ENCODE measurements at places on chromosomes 3 and 15.
A peak's percentile ranks its signal among the peaks of the same experiment; 100 is the strongest.

DNA sequence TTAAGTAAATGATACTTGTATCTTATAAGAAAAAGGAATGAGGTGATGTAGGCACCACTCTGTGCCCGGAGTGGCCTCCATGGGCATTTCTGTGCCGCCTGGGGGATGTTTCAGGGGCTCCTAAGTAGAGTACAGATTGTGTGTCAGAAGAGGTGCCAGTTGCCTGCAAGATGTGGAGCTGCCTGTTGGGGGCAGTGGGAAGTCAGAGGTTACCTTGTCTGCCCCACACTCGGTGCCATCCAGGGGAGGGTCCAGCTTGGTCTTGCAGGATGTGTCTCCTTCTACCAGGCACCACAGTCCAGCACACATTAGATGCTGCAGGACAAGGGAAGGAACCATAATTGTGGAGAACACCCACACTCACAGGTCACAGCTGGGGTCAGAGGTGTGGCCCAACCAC, 208.8 kb downstream of the ADAMTS17 start:
- no peak for DNase-seq

DNA sequence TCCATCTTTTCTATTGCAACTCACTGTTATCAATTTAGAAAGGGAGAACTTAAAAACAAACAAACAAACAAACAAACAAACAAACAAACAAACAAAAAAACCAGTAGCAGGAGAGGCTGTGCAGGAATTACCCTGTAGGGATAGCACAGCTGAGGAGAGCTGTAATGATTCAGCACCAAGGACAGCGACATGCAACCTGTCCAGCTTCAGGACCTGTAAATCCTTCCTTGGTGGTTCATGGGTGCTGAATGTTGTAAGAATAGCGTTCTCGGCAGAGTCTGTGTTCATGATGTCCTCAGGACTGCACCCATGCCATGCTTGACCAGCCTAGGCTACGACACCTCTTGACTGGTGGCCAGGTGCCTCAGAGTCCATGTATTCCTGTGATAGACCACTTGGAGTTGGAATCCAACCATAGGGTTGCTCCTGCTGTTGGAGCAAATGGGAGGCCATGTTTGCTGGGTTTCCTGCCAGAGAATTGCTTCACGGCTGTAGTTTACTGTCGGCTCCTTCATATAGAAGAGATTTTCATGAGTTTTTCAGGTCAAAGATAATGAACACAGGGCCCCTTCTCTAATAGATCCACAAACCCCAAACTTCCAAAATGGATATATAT, 65.9 kb downstream of the CACNA2D3 start:
- peak; percentile 1 for DNase-seq

DNA sequence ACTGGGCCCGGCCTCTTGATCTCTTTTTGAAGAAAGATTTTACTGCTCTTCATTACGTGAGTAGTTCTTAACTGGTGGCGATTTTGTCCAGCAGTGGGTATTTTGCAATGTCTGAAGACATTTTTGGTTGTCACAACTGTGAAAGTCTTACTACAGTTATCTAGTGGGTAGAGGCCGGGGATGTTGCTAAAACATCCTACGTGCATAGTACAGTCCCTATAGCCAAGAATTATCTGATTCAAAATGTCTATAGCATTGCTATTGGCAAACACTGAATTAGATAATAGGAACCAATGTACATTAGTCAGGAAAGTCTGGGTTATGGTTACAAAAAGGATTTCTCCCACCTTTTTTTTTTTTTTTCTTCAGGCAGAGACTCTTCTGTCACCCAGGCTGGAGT, 38.1 kb downstream of the FOXL2 start:
- DNase-seq, result no peak

- no peak for DNase-seq
Observed at GRCh38 chr3:10444511-10444910, 60.9 kb downstream of the ATP2B2 start.

GRCh38 chr3:115513416-115513800, 109.9 kb upstream of the GAP43 start:
- DNase-seq, result no peak

GRCh38 chr3:37661615-37662306, 199.9 kb upstream of the CTDSPL start:
- no peak for DNase-seq

- DNase-seq, result peak; percentile 61
Observed at GRCh38 chr15:40344631-40345120, 3.9 kb upstream of the CCDC9B start.

DNA sequence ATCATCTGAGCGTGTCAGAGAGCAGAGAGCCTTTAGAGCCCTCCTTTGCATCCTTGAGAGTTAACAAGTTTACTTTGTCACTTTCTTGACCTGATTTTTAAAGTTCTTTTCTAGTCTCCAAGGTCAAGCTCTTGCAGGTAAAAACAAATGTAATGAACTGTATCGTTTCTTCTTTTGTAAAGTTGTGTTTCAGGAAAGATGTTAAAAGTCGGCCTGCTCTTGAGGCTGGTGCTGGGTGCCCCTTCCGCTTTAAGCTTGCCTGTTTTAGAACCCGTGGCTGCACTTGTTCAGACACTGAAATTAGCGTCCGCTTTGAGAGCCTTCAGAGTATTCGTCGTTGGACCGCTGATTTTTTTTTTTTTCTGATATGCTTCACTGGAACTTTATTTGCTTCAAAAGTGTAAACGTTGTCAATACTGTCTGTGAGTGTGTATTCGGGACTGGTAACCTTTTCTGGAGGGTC, 52.6 kb upstream of the ULK4 start:
- DNase-seq, result no peak

DNA sequence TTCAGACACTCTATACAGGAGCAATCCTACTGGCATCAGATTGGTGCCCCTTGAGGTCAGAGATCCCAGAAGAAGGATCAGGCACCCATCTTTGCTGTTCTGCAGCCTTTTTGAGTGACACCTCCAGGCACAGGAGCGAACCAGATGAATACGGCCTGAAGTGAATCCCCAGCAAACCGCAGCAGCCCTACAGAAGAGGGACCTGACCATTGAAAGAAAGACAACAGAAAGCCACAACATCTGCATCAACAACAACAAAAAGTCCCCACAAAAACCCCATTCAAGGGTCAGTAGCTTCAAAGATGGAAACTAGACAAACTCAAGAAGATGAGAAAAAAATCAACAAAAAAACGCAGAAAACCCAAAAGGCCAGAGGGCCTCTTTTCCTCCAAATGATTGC, 130.4 kb downstream of the PPM1L start:
- DNase-seq, result no peak

DNA sequence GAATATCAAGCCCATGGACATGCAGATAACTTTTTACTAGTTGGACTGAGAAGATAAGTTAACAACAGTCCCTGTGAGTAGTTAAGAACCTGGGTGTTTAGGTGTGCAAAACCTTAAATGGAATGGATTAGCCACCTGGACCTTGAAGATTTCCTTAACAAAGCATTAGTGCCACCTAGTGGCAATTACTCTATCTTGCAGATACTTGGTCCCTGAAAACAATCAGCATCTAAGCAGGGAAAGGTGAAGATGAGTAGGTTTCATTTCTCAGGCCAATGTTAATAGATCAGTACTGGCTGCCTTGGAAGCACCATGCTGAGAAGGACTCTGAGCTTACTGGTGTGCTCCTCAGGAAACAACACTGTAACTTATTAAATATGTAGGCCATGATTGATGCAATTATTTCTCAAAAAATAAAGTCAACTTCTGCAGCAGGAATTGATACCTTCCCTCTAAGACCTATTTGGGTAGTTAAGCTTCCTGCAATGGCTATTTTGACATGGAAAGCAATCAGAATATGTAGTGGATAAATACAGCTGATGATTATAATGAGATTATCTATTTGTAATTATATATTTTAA, 329.4 kb downstream of the TBC1D5 start:
- peak; percentile 3 for DNase-seq

- no peak for DNase-seq
Observed at GRCh38 chr3:106337116-106337515, 468.3 kb upstream of the CBLB start.

DNA sequence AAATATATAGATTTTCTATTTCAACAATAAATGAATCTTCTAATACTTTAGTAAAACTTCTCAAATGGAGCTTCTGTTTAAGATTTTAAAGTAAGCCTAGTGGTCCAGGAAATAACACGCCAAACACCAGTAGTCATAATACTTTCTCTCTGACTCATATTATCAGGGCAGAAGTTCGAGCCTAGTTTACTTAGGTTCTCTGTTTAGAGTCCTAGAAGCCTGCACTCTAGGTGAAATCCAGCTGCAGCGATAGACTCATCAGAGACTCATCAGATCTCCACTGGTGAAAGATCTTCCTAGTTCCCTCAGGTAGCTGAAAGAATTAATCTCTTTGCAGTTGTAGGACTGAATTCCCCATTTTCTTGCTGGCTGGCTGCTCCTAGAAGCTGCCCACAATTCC, 552.5 kb upstream of the ROBO2 start:
- no peak for DNase-seq

DNA sequence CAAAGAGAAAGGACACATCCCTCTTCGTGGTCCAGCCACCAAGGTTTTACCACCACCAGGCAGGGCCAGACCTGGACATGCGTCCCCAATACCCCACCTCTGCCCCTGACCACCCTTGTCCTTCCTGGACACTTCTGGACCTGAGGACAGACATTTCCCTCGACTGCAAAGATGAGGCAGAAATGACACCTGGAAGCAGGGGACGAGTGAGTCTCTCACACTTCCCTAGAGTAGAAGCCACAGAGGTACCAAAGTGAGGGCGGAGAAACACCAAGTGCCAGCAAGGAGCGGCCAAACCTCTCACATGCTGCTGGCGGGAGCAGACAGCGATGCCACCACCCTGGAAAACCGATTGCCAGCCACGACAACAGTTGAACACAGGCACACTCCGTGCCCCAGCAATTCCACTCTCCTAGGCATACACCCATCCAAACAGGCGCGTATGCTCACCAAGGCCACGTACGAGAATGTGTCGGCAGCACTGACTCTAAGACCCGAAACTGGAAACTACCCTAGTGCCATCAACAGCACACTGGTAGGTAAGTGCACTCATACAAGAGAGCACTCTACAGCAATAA, 207.0 kb upstream of the NSMCE3 start:
- no peak for DNase-seq

GRCh38 chr15:99197856-99198255, 51.5 kb downstream of the TTC23 start:
- DNase-seq, result no peak

DNA sequence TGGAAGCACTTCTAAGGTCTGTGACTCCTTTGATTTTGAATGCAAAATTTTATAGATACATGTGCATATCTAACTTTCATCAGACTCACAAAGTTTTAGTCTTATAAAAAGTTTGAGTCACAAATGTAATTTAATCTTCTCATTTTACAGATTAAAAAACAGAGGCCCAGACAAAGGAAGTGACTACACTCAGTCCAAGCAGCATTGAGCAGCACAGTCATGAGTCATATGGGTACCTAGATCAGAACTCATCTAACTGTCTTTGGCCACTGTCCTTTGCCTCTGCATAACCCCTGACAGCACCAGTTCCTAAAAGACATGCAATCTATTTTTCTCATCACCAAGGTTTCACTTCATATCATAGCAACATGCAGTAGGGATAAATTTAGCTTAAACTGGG, 210.7 kb upstream of the KCNH8 start:
- no peak for DNase-seq

DNA sequence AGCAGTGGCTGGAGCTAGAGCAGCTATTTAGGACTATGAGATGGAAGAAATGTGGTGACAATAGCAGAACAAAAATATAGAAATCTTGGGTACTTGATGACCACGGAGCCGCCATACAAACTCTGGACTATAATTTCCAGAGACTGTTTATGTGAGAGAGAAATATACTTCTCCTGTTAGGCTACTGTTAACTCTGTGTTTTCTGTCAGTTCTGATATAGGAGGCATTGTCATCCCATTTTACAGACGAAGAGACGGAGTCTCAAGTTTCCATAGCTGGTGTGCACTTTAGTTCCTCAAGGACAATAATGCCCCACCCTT, 22.8 kb upstream of the RFTN1 start:
- no peak for DNase-seq

- DNase-seq, result no peak
Observed at GRCh38 chr3:380801-381200, 184.2 kb downstream of the CHL1 start.

- DNase-seq, result no peak
Observed at GRCh38 chr15:65028338-65028737, 1.1 kb downstream of the MTFMT start.

DNA sequence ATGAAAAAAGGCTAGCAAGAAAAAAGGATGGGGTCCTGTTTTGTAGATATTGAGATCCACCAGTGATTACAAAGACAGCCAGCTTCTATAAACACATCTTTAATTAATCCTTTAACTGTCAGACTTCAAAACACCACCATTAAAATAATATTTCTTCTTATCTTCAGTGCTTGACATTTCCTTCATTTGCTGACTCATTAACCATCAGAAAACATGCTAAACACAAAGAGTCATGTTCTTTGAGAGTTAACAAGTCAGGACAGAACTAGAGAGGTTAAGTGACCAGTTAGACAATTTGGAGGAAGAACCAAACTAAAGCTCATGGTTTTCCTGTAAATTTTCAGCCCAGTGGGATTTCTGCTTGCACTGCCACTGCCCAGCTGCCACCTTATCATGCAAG, 111.4 kb downstream of the MEIS2 start:
- DNase-seq, result no peak

GRCh38 chr3:105594219-105594618, 227.5 kb downstream of the ALCAM start:
- DNase-seq, result no peak

DNA sequence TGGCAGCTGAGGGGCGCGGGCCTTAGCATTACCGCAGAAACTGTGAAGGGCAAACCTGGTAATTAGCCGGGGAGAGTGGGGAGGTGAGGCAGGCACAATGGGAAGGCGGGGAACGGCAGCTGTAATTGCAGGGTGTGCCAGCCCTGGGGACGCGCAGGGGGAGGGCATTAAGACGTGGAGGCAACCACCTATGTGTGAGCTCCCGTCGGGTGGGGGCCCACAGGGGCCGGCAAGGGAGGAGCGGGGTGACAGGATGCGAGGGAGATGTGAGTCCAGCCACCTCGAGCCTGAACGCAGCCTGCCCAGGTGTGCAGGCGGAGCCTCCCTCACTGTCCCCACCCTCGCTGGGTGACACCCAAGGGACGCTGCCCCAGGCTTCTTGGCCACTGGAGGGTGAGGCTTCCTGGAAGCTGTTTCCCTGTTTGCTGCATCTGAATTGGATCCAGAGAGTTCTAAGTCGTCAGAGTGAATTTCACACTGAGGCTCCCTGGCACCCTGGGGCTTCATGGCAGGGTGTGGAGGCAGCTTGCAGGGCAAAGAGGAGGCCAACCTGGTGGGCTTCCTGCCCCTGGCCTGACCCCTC, 130.6 kb upstream of the MEF2A start:
- no peak for DNase-seq

DNA sequence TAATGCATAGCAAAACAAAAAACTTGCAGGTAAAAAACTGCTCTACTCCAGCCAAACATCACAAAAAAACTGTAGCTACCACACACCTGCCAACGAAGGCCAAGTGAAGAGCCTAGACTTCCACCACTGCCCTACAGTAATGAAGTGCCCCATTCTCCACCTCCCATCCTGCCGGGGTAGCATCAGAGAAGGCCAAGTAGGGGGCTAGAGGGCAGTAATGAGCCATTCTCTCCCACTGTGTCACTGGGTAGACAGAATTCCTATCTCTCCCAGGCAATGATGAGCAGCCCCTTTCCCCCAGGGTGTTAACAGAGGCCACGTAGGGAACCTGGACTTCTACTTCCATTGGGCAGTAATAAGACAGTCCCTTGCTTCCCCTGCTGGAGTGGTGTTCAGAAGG, 9.5 kb downstream of the SEC22C start:
- no peak for DNase-seq

Data from stimulated activated CD4-positive, alpha-beta T cell treated with anti-CD3 and anti-CD28 coated beads, Interleukin-1b, Interleukin-23, amount 100 ng/mL, for 4 hours (primary cell).